ENCODE measurements at places on chromosomes 3 and 15.

DNA sequence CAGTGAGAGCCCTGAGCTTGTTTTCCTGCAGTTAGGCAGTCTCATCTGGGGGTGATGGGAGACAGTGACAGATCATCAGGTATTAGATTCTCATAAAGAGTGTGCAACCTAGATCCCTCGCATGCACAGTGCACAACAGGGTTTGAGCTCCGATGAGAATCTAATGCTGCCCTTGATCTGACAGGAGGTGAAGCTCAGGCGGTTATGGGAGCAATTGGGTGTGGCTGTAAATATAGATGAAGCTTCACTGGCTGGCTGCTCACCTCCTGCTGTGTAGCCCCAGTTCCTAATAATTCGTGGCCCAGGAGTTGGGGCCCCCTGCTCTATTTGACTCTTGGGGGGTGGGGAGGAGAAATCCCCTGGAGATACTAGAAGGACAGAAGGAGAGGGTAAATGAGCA lies 309.4 kb upstream of the STT3B start:
- DNase-seq: no peak

DNA sequence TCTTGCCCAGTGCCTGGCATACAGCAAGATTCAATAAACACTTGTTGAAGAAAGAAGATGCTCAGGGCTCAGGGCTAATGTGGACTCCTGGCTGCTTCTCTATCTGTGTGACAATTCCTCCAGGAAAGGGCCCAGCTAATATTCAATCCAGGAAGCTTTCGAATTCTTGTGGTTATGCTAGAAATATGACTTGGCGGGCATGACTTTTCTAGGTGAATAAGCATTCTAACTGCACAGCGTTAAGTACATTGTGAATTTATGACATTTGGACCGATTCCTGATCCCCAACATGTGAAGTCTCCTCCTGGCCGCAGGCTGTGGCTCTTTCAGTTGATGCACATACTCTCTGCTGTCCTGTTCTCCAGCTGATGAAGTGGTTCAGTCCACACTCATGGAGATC lies 117.0 kb downstream of the IMPG2 start:
- no peak for DNase-seq

GRCh38 chr3:175155172-175155571 lies 296.0 kb downstream of the NAALADL2 start:
- no peak for DNase-seq

GRCh38 chr3:9986230-9986725 lies 363 bp downstream of the EMC3 start:
- DNase-seq: no peak

DNA sequence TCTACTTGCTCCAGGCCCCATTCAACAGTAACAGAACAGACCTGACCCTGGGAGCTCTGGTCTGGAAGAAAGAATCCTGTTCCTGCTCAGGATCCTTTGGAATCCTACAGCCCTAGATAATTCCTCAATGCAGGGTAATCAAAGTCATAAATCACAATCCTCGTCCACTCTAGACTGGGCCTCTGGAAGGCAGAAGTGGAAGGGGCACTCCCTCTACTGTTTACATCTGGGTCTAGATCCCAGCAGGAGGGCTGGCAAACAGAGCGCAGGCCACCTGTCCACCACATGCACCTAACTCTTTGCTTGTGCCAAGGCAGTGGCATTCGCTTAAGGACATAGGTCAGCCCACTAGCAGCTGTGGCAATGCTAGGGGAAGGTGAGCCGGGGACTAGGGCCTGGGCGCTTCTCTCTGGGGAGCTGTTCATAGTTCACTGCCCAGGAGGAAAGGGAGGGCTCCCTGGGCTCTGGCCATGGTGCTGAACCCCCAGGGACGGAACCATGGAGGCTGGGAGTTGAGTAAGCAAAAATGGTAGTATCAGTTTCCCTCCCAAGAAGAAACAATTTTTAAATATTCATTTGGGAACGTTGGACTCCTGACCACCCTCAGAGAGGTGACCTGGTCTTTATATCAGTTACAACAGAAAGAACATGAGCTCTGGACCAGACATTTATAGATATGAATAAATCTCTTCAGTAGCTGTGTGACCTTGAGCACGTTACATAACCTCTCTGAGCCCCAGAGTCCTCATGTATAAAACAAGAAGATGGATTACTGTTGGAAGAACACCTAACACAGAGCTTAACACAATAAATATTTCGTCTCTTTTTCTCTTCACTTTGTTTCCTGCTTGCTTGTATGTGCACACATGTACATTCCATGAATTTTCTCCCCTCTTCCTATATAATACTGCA lies 90.2 kb downstream of the NTRK3 start:
- DNase-seq: no peak

GRCh38 chr3:12242772-12243171 lies 46.1 kb upstream of the PPARG start:
- DNase-seq: no peak

DNA sequence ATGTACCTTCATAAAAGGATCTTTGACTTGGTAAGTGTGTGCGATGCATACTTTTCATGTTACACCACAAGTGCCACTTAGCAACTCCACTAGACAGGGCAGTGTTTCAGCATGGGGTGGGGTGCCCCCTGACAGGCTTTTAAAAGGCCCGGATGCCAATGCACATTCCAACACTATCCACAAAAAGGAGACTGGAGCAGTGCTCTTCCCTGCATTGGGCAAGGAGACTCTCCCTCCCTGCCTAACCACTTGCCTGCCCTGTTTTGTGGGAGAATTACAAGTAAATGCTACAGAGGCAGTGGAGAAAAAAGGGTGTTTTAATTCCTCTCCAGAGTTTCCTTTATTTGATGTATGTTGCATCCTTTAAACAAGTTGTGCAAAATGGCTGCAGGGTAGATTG lies 1.7 kb upstream of the RARB start:
- DNase-seq: no peak

DNA sequence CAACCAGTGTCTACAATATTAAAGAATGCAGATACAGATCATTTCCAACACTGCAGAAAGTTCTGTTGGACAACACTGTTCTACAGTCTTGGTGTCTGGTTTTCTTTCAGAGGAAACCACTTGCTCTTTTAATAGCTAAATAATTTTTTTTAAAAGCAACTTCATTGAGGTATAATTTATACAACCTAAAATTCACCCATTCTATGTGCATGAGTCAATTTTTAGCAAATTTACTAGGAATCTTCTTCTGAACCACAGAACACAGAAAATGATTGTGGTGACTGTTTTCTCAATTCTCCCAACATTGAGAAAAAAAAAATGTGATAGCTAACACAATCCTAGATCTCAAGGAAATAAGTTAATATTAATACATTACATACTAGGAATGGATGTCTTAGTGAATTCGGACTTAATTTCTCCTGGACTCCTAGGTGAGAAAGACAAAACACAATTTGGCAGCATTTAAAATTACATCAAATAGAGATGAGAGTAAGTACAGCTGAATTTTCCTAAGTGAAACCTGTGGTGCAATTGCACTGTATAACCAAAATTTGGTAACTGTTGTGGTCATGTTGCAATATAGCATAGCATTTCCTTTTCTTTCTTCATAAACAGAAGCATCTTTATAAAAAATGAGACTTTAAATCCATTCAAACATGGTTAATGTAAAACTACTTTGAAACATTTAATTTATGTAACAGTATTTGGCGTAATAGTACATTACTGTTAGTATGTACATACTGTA lies 15.3 kb upstream of the PLCL2 start:
- DNase-seq: no peak

DNA sequence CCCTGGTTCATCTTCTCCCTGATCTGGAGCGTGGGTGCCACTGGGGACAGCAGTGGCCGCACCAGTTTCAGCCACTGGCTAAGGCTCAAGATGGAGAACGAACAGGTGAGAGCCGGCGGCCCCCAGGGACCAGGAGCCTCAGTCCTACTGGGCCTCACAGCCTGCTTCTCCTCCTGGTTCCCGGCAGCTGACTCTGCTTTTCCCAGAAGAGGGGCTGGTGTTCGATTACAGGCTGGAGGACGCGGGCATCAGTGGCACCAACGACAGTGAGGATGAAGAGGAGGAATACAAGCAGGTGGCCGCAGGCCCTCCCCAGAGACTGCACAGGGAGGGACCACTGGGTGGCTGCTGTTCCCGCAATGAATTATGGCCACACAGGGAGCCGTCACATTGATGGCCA lies 54.4 kb downstream of the DNAH1 start:
- DNase-seq: no peak

DNA sequence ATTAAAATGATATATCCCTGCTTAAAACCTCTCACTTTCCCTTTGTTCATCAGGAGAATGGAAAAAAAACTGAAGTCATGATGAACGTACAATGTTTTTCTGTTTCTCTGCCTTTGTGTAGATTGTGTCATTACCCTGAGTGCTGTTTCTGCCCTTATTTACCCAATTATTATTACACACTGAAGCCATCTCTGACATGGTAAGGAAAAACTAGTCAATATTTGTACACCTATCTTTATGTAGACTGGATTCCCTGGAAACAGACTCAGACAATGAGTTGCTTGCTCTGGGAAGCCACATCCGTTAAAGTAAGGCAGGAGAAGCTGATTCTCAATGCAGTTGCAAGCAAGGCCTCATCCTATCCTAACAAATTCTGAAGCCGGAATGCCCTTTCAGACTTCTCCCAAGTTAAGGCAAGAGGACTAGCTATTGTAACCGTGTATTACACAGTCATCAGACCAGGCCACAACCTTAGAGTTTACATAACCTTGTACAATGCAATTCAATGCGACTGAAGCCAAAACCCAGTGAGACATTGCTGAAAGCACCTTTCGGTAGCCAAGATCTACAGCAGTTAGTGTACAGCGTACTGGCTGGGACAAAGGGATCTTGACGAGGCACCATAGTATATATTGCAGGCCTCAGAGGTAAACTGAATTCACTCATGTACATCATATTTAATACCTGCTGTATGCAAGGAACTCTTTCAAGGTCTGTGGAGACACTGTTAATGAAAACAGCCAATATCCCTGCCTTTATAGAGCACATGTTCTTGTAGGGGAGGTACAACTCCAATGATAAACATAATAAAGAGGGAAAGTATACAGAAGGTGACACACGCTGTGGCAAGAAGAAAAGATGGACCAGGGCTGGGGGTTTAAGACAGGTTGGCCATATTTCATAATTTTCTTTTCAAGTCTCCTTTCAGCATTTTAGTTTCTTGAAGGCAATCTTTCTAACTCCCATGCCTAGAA lies 1040.8 kb upstream of the SEMA6D start:
- DNase-seq: no peak

DNA sequence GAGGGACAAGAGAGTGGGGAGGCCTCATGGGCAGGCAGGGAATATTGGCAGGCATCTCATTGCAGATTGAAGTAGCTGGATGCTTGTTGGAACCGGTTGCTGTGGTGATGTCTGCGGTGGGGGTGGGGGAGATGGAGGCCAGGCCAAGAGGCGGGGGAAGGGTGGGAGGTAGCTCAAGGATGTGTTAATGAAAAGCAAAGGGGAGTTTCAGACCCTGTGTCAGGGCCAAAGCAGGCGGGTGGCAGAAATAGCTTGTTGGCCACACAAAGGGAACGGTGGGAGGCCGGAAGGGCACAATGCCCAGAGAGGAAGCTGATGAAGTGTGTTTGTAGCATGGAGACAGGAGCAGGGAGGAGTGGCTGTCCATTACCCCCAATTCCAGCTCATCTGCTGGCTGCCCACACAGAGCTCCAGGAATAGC lies 28.0 kb downstream of the CCDC33 start:
- DNase-seq: no peak

DNA sequence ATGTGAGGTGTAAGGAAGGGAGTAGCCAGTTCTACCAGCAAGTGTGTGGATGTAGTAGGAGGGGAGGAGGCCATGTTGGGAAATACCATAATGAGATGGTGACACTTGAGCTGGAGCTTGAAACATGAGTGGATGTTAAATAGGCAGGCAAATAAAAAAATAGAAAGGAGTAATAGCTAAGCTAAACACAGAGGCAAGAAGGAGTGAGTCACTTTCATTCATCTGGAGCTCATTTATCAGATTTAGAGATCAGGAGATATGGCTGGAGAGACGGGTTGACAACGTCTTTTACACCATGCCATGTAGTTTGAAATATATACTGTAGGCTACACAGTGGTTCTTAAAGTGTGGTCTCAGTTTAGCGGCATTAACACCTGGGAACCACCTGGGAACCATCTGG lies 390.5 kb downstream of the DIPK2A start:
- no peak for DNase-seq

DNA sequence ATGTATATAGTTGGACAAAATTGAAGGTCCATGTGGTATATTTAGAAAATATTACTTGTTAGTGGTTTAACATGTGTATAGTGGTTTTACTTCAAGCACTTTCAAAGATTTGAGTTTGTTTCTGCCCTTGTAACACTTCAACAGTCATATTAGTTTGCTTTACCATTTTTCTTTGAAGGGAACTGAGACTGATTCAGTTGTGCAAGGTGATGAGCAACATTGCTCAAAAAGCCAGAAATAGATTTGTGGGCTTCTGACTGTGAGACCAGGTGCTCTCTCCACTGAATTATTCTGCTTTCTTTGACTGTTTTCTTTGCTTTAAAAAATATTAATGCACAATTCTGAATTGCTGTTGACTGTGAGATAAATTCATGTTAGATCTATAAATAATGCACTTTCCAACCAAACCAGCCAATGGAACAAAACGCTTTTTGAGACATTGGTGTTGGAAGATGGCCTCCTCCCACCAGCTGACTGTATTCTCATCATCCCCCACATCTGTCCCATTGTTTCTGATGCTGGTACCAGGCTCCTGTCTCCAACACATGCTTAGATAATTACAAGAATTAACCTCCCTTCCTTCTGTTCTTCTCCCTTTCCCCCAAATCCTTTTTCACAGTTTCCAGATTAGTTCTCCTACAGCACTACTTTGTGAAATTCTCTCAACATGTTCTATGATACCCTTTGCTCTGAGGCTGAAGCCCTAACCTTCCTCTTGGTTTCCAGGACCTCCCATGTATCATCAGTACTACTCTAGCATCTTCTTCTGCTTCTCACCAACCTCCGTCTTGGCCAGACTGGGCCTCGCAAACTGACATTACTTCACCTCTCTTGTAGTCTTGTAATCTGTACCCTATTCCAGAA lies 27.9 kb downstream of the PLCL2 start:
- DNase-seq: no peak

DNA sequence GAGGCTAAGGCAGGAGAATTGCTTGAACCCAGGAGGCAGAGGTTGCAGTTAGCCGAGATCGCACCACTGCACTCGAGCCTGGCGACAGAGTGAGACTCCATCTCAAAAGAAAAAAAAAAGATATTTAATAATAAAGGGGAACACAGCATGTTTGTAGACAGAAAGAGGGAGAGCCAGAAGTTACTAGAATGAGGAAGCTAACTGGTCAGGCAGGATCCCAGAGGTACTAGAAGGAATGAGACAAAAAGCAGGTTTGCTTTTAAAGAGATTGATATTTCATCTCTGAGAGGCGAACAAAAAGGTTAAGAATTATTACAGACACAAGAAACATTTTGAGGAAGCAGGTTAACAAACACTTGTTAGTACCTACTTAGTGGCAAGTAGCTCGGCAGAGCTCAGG lies 9.2 kb downstream of the CD200R1 start:
- DNase-seq: no peak

GRCh38 chr3:126954141-126954842 lies 28.6 kb upstream of the PLXNA1 start:
- no peak for DNase-seq
